ENCODE measurements at places on chromosomes 1 and 21.

DNA sequence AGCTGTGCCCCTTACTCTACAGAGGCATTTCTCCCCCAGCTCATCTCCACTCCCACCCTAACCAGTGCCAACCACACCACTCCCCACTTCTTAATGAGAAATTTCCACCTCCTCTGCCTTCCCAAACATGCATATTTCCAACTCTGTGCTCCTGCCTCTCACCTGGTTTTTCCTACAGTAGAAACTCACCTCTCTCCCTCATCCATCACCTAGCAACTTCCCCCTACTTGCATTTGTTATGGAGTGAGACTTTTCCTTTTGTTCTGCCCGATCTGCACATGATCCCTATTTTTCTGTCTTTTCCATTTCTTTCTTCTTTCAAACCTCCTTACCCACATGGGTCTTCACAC, 11.9 kb downstream of the RGS8 start:
- no peak for DNase-seq

GRCh38 chr1:236407059-236407458, 13.0 kb downstream of the EDARADD start:
- no peak for DNase-seq

DNA sequence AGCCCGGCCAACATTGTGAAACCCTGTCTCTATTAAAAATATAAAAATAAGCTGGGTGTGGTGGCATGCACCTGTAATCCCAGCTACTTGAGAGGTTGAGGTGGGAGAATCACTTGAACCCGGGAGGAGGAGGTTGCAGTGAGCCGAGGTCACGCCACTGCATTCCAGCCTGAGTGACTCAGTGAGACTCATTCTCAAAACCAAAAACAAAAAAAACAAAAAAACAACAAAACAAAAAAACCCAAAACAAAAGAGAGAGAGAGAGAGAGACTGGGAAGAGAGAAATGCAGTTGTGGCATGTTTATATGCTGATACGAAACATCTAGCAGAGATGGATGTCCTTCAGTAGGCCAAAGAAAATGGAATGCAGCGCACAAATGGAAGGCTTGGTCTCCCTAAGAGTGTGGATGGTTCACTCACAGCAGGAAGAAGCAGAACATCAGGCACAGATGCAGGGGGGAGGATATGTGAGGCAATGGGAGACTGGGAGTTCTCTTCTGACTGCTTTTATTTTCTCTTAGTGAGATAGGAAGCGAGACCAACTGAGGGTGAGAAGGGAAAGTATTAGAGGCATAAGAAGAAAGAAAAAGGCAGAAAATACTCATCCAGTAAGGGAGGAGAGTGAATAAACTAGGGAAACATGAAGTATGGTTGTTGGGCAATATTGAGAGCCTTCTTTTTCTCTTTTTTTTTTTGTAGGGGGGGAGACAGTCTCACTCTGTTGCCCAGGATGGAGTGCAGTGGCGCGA, 16.0 kb downstream of the THEM4 start:
- no peak for DNase-seq

DNA sequence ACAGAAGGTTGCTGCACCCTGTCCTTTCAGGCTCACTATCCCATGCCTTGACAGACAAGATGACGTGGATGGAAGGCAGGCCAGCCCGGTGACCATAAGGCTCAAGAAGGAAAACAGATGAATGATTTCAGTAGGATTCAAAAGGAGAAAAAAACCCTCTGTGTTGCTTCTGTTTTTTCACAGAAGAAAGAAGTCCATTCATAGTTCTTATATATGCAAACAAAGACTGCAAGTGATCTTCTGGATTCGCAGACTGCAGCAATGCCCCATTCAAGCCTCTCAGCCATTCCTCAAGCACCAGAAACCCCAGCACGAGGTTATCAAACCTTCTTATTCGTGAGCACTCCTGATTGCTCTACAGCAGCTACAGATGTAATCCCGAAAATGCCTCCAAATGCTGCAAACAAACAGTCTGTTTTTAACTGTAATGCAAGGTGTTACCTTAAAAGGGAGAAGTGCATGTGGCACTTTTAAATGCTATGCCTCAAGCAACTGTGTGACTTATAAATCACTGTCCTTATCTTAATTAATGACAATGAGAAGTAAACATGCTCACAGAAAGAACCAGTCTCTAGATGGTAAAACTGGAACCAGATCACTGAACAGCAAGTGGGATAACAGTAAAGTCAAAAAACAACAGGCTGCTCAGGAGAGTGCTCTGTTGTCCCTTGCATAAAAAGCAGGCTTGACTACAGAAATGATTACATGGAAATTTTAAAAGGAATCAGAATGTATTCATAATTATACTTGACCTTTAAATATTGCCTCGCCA, 173.9 kb downstream of the HHIPL2 start:
- DNase-seq = no peak

DNA sequence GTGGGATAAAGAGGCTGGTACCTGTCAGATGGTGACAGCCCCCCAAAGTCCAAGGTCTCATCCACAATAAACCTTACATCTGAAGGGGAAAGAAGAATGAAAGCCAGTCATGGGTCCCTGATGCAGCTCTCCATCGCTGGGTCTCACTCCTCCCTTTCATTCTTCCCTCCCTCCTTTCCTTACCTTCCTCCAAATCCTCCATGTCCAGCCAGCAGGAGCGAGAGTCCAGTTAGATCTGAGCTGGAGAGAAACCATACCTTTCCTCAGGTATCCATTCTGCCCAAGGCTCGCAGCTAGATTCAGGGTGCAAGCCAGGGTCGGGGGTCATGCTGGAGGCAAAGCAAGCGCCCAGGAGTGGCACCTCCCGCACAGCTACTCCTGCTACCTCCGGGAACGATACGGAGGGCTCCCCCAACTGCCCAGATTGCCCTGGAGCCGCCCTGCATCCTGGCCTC, 421 bp downstream of the PSRC1 start:
- no peak for DNase-seq

DNA sequence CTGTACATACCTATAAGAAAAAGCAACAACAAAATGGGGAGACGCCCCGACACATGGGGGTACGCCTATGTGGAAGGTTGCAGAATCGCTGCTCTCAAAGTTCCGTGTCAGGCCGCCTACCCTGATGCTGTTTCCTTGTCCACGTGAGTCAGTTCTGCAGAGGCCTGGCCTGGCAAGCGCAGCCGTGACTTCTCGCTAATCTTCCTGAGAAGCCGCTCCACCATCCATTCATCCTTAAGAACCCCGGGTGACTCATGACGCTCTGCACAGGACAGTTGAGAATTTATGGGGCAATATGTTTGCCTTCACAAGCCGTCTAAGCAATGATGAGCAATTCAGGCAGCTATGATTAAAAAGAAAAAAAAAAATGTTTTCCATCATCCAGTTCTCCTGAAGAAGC, 122.3 kb upstream of the TMPRSS2 start:
- DNase-seq = no peak

DNA sequence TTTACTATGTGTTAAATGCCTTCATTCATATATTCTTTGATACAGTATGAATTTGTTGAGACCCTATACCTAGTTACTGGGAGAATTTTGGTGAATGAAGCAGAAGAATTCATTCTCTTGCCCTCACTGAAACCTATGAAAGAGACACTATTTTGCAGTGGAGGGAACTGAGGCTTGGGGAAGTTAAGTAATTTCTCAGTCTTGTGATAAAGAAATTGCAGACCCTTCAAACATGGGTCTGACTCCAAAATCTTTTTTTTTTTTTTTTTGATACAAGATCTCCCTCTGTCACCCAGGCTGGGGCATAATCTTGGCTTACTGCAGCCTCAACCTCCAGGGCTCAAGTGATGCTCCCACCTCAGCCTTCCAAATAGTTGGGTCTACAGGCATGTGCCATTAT, 132.1 kb downstream of the DNM3 start:
- no peak for DNase-seq

DNA sequence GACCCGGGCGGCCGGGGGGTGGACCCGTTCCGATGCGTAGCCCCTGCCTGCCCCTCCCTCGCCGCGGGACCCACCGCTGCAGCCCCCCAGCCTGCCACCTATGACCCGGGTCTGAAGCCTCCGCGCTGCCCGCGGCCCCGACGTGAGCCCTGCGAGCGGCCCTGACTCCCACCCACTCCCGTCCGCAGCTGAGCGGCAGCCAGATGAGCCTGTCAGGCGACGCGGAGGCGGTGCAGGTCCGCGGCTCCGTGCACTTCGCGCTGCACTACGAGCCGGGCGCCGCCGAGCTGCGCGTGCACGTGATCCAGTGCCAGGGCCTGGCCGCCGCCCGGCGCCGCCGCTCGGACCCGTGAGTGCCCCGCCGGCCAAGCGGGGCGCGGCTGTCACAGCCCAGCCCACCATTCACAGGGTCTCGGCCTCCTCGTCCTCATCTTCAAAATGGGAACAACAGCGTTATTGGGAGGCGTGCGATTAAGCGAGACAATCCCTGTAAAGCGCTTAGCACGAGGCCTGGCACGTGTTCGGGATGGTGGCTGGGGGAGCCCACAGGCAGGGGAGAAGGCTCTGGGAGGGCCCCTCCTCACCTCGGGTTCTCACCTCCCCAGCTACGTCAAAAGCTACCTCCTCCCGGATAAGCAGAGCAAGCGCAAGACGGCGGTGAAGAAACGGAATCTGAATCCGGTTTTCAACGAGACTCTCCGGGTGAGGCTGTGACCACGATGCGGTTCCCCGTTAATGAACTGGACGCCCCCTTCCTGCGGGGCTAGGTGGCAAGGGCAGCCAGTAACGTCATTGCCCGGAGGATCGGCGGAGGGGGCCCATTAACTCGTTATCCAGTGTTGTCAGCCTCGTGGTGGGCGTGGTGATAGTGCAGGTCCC, 8.2 kb downstream of the SYTL1 start:
- no peak for DNase-seq

DNA sequence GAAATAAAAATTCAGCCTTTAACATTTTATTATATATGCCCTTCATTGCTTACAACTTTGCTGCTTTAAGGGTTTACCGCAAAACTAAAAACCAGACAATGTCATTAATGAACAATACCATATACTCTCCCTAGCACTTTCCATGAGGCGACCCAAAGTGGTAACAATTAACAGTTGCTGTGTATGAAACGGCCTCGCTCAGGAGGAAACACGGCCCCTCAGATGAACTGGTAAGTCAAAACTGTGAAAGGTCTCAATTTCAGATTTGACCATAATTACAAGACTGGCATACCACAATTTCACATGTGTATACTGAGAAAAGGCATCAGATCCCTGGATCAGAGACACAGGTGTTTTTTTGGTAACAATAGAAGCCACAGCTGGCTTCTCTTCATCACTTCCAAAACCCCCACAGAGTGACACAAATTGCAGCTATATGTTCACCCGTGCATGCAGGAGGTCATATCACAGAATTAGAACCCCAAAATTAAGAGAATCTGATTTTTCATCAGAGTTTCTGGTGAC, 611.9 kb upstream of the ADAMTS5 start:
- no peak for DNase-seq

DNA sequence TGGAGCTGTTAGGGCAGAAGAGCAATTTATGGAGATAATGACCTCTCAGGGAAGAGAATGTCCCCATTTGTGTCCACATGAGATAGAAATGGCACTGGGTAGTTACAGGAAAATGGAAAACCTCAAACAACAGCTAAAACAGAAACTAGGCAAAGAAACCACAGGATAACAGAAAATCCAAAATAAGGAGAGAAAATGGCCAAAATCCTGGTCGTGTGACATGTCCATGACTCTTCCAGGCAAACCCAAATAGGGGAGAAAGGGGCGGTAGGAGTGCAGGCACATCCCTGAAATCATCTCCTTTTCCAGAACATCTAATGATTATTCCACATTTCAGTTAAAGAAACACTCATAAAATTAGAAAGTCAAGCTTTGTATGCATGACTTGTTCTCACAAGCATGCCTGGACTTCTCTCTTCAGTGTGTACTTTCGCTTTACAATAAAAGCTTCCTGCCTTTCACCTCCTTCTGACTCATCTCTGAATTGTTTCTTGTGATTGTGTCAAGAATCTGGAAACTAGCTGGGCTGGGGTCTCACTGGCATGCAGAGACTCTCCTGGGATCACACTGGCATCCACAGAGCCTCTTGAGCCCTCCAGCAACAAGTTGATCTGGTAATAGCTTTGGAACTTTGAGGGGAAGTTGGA, 171.4 kb upstream of the ZP4 start:
- DNase-seq = no peak

DNA sequence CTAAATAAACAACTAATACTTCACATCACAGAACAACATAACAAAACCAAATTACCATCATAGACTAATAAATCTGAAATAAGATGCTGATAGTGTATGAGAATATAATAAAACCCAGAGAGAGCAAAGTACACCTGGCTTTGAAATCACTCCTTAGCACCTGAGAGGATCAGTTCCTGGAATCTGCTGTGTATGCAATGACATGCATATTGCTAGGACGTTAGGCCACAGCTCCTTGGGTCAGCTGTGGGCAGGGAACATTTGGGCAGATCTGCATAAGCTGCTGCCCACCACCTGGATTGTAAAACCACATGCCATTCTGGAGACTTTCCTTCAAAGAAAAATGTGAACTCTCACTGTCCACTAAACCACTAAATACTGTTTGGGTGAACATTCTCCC, 81.1 kb downstream of the NR5A2 start:
- DNase-seq = no peak

Measured in activated CD4-positive, alpha-beta T cell treated with anti-CD3 and anti-CD28 coated beads, Interleukin-2, Interleukin-4, amounts not matched to agents 100 ng/mL and 50 ng/mL, durations not matched to agents 16 hours and 8 hours (primary cell).